ENCODE measurements at places on chromosomes 2 and 18. TPM values are rescaled to one million over a fixed set of nuclear protein-coding genes. Genes with fewer than 3 reads are reported as not detected.

The RIT2 gene
- polyA plus RNA-seq: not detected

The TMEM37 gene
- polyA plus RNA-seq: 1.2 TPM

The ST8SIA3 gene
- polyA plus RNA-seq: not detected

The TMEM247 gene
- polyA plus RNA-seq: not detected

The CRACDL gene
- polyA plus RNA-seq: 0.67 TPM

The CLHC1 gene
- 3.3 TPM for polyA plus RNA-seq

The RTN4 gene
- 125 TPM for polyA plus RNA-seq

The SLC9A4 gene
- not detected for polyA plus RNA-seq

The CNGA3 gene
- not detected for polyA plus RNA-seq

The SPATA3 gene
- polyA plus RNA-seq: not detected

The CD207 gene
- not detected for polyA plus RNA-seq

The ACVR1 gene
- 9.5 TPM for polyA plus RNA-seq

The AQP4 gene
- 0.28 TPM for polyA plus RNA-seq

The BCL11A gene
- not detected for polyA plus RNA-seq

The GAREM2 gene
- polyA plus RNA-seq: 1.6 TPM

The RUFY4 gene
- not detected for polyA plus RNA-seq

The CTNNA2 gene
- 0.05 TPM for polyA plus RNA-seq

The SMCHD1 gene
- 22.2 TPM for polyA plus RNA-seq

The LDAH gene
- polyA plus RNA-seq: 6.5 TPM

The SCG2 gene
- 1.5 TPM for polyA plus RNA-seq

The DYSF gene
- polyA plus RNA-seq: 3.1 TPM

All from aorta (tissue), 5 donors.